ENCODE measurements at places on chromosomes 3 and 15.

DNA sequence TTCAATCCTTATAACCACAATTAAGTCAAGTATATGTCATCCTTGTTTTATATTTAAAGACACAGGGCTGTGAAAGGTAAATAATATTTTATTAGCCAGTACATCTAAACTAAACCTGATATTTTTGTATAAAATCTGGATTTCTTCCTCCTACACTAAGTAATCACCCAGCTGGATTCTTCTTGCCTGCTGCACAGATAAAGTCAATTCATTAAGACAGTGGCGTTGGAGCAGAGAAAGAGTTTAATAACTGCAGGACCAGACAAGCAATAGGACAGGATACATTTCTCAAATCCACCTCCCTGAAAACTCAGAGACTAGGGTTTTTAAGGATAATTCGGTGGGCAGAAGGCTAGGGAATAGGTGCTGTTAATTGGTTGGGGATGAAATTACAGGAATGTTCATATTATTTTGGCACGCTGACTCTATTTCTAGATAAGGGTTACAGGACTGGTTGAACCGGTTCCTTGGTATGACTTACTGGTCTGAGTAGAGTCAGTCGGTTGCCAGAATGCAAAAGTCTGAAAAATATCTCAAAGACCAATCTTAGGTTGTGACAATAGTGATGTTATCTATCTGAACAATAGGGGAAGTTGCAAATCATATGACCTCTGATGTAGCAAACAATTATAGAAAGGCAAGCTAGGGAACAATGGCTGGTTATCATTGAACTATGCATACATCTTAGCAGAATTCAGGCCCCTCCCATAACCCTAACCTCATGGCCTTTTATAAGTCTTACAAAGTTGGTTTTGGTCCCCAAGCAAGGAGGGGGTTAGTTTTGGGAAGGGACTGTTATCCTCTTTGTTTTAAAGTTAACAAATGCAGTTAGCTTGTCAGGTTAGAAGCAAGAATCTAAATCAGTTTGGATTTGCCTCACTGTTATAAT, 244.8 kb downstream of the ALCAM start:
- no peak for DNase-seq

- DNase-seq, result no peak
Measured at GRCh38 chr3:194271460-194272035, 79.6 kb downstream of the CPN2 start.

DNA sequence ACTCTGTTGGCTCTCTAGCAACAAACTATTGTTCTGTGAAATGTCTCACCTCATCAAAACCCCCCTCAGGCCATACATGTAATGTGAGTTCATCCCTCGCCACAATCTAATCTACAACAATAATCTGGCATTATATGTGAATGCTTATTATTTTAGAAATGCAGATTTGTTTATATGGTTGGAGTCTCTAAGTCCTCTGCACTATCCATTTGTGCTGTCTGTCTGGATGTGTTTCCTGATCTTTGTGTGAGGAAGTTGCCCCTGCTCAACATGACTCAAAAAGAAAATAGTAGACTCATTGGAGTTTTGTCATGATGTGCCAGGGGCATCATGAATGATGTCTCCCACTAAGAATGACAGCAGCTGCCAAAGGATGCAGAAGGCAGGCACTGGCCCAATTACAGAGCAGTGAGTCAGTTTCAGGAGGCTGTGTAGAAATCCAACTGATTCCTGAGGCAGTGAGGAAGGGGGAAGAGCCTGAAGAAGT, 161.6 kb upstream of the PDZRN3 start:
- DNase-seq, result peak; percentile 79

GRCh38 chr3:175484666-175485065, 625.5 kb downstream of the NAALADL2 start:
- DNase-seq, result no peak

DNA sequence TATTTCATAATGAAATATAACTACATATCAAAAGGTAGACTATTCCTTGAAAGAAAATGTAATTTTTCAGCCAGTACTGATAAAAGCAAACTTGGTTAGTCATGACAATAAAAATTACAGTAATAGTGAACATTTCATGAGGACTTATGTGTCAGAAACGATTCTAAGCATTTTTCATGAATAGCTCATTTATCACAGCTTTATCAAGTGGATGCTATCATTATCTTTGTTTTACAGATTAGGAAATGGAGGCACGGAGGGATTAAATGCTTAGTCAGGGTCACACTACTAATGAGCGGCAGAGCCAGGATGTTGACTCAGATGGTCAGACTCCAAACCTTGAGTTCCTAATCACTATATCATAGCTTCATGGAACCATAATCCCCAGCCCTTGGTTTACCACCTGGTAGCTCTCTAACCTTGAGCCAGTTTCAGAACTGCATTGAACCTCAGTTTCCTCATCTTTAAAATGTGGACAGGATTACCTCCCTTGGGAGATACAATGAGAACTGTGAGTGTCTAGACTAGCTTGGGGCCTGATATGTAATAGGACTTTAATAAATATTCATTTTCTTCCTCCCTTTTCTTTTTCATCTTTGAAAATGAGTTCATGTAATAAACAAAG, 85.4 kb downstream of the TNIK start:
- DNase-seq, result no peak

Data from islet precursor cell (in vitro differentiated cells).